SK-N-SH treated with all-trans-retinoic acid at 6 μM for 48 hours (cell line): ENCODE measurements at places on chromosomes 5 and 9.
A peak's percentile ranks its signal among the peaks of the same experiment; 100 is the strongest.

- ATAC-seq, result no peak
These were observed 113.1 kb downstream of the DNAH5 start for GRCh38 chr5:13831351-13831750.

- ATAC-seq, result no peak
These were observed 67.4 kb downstream of the RAPGEF1 start for GRCh38 chr9:131672451-131672850.

- ATAC-seq, result no peak
These were observed 26.2 kb downstream of the ZNF462 start for GRCh38 chr9:106889061-106889590.

DNA sequence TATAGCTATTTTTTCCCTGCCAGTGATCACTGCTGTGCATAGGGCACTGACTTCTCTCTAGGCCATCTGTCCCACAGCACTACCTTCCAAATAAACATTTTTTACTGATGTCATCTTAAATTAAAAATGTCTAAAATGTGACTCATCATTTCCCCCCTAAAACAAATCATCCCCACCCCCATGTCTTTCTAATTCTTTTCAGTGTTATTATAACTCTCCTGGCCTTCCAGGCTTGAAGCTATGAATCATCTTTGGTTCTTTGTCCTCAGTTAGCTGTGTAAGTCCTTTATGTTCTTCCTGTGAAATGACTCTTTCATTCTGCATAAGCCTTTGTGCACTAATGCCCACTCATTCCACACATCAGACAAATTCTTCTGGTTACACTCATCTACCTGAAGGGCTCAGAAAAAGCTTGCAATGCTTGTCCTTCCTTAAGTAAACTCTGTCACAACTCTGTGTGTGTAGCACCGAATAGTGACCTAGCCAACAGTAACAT is 78.1 kb downstream of the CFAP95 start:
- ATAC-seq, result peak; percentile 86

- no peak for ATAC-seq
These were observed 1057.3 kb downstream of the TLE1 start for GRCh38 chr9:80632041-80632440.

GRCh38 chr5:73663860-73664240 is 37.9 kb downstream of the ARHGEF28 start:
- no peak for ATAC-seq

DNA sequence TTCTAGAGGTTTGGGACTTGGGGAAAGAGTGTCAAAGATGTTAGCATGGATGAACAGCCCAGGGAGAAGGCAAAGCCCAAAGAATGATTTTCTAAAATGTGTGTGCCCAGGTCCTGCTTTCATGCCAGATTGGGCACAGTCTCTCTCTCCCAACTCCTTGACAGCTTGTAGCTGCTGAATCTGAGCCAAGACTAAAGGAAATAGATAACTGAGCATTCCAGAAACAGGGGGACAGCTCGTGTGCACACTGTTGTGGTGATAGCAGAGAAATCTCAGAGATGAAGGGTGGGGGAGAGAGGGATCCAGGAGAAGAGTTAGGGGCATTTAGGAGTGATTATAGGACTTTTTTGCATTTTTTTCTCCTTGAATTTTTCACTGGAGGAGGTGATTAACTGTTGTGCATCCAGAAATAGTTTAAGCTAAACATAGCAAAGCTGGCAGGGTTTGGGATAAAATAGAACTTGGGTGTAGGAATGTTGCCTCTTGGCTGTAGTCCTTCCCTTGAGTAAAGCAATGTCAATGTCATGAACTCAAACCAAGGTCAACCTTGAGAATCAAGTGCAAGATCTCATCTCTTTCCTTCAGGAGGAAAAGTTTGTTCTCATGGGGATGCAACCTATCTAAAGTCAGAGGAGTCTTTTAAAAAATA is 245.9 kb downstream of the SH3GL2 start:
- no peak for ATAC-seq

- no peak for ATAC-seq
These were observed 17.6 kb downstream of the GM2A start for GRCh38 chr5:151270599-151270998.

DNA sequence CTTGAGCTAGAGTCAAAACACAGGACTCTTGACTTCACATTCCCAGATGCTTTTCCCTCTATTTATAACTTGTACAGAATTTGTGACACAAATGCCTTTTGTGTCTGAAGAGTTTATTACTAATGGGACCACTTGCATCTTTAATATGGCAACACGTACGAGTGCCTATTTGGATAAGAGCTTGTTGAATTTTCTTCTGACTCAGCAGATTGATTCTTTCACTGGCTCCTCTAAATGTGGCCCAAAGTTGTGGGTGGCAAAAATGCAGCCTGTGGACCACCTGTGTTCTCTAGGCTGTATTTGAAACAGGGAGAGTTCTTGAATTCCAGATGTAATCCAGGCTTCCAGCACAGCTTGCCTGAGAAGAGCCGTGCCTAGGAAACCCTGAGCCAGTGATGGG is 34.1 kb upstream of the ERCC6L2 start:
- no peak for ATAC-seq

DNA sequence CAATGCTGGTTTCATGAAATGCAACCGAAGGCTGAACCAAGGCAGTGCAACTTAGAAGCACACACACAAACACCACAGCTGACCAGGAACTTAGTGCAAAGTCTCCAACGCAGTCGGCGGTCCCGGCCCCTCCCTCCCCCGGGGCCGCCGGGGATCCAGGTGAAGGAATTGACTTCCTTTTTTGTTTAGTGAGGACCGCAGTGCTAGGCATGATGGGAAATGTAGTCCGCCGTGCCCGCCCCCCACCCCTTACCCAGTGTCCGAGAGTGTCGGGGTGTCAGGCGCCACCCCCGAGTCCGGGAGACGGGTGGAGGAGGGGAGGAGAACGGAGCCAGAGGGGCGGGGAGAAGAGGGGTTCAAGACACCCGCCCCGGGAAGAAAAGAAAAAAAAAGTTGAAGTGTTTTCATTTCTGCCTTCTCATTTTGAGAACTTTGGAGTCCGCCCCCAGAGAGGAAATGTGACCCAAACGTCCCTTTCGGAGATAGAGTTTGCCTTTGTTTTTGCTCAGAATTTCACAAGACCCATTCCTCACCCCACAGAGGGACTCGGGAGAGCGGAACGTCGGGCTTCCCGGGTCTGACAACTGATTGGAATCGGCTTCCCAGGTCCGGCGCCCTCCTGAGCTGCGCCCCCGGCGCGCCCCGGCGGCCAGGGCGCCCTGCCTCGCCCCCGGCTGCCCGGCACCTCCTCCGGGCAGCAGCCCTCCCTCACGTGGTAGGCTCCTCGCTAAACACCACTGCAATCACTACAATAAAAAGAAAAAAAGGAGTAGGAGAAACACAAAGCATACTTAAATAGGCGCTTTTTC is 2.0 kb downstream of the IER5L start:
- peak; percentile 18 for ATAC-seq

DNA sequence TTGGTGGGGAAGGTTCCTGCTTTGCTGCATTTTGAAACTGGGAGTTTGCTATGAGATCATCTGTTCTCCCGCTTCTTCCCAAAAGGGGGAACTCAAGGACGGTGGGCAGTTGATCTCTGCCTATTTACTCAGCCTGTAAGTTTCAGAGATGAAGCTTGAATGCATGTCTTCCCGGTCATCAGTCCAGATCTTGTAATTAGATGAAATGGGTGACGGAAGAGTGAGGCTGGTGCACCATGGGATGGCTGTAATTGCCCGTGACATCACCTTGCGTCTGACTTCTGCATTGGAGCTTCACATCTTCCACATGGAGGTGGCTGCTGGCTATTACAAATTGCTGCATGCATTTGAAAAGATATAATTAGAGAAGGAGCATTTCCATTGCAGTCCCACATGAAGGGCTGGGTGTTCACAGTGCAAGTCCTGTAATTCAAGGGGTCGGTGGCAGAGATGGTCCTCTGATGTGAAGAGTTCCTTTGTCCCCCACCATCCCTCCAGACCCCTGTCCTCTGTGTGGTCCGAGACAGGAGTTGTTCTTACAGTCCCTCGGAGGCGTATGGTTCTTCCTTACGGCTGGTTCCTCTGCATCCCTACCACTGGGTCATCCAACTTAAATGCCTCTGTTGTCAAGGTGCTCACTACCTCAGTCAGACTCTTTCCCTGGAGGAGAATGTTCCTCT is 72.9 kb downstream of the ZNF618 start:
- ATAC-seq, result no peak

DNA sequence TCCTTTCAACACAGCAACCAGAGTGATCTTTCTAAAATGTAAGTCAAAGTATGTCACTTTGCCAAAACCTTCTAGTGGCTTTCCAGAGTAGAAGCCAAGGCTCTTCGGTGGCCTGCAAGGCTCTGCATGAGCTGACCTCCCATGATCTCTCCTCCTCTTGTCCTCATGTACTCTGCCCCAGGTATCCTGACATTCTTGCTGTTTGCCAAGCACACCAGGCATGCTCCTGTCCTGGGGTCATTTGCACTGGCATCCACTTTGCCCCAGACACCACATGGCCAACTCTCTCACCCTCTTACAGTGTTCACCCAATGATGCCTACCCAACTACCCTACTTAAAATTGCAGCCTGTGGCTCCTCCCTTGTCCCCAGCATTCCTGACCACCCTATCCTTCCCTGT is 86.3 kb downstream of the ZNF618 start:
- no peak for ATAC-seq

DNA sequence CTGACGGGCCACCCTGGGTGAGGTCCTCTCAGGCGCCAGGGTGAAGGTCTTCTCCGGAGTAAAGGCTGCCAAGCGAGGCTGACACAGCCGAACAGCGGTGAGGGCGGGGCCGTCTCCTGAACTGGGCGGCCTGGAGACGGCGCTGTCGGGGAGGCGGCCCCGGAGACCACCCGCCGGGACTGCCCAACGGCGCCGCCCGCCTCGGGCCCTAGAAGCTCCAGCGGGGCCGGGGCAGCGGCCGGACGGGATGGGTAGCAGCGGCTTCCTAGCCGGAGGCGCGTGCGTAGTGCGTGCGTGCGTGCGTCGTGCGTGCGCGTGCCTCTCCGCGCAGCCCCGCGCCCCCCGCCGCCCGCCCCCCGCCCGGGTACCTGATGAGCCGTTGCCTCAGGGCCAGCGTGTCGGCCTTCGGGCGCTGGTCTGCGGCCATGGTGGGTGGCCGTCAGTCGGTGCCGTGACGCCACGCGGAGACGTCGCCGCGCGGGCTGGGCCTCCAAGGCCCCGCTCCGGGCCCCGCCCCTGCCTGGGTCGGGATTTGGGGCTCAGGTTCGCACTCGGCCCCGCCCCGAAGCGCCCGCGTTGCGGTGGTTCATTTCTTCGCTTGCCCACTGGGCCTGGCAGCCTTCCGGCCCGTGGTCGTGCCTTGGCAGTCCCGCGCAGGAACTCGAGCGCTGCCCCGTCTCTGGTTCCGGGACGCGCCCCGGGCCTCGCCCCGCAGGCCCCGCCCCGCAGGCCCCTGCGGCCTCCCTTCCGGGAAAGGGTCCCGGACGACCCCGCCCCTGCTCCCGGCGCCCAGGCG is at the start of gene PHYKPL:
Gene PHYKPL, minus strand, starts transcription at position 679 of the 796 bp plus-strand sequence. Its CDS starts 252 bp downstream, at position 427.
- peak; percentile 80 for ATAC-seq

- no peak for ATAC-seq
These were observed 335.3 kb upstream of the PANK3 start for GRCh38 chr5:168914491-168914890.

- no peak for ATAC-seq
These were observed 71.5 kb downstream of the HSPA4 start for GRCh38 chr5:133123297-133123696.

DNA sequence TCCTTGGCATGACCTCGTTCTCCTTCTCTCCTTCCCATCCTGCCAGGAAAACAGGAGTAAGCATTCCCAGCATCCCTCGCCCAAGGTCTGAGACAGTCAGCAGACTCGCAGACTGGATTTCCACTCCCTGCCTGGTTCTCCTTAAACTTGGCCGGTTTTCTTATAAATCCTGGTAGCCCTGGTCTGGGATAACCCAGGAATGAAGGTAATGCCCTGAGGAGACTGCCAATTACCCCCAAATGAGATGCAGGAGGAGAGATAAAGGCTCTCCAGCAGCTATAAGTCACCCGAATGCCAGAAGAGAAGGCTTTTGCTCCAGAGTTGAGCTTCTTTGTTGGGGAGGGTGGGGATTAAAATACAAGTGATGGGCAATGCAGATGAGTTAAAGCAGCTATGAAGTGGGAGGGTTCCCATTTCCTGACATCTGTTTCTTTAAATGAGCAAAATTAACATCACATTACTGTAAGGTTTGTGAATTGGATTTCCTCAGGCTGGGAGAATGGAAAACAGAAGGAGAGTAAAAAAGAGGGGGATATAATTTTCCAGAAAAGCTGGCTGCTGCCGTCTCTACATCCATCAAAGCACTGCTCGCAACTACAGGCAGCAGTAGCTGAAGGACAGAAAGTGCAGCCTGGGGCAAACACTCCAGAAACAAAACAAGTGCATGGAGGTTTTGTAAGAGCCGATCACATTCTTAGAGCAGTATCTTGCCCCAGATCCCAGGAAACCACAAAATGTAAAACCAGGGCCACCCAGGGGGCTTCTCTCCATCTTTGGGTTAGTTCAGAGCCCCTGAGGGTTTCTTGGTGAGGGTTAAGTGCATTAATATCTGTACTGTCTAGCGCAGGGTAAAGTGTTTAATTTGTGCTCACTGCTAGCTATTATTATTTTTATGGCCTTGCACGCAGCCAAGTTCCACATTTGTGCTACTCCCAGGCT is 177.6 kb upstream of the PANK3 start:
- ATAC-seq, result peak; percentile 11

DNA sequence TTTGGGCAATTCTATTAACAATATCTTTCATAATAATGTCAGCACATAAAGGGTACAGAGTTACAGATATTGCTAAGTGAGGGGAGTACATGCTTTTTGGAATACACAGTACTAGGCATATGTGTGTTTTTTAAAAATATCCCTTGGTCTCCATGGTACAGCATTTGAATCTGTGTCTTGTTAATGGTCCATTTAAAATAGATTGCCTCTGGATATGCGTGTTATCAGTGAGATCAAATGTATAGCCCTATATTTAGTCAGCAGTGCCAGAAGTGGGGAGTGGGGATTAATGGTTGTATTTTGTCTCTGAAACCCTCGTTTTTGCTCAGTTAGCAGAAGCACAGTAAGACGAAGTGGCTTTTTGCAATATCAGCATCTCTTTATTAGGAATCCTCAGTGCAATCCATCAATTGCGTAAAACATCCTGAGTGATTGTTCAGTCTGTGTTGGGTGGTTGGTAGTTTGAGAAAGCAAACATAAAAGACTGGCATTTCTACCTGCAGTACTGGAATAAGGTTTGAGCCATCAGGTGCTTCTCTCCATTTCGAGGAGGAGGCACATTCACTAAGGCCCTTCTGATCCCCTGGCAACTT is 19.0 kb downstream of the SKP2 start:
- no peak for ATAC-seq

DNA sequence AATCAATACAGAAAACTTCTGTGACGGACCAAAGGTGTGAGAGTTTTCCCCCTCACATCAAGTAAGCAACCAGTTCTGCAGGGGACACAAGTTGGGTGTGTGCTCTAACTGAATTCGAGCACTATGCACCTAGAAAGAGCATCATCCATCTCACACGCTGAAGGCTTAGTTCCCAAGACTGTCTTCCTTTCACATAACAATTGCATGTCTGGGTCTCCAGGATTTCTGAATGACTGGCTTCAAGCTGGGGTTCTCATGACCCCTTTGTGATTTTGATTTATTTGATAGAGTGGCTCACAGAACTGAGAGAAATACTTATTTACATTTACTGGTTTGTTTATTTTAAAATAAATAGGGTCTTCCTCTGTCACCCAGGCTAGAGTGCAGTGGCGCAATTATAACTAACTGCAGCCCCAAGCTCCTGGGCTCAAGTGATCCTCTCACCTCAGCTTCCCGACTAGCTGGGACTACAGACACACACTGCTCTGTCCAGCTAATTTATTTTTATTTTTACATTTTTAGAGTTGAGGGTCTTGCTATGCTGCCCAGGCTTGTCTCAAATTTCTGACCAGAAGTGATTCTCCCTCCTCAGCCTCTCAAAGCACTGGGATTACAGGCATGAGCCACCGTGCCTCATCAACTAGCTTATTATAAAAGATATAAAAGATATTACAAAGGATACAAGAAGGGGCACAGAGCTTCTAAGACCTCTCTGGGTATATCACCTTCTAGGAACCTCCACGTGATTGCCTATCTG is 316.7 kb upstream of the CDH12 start:
- no peak for ATAC-seq
